Naive B cell (primary cell): ENCODE measurements at places on chromosomes 12 and 14.

DNA sequence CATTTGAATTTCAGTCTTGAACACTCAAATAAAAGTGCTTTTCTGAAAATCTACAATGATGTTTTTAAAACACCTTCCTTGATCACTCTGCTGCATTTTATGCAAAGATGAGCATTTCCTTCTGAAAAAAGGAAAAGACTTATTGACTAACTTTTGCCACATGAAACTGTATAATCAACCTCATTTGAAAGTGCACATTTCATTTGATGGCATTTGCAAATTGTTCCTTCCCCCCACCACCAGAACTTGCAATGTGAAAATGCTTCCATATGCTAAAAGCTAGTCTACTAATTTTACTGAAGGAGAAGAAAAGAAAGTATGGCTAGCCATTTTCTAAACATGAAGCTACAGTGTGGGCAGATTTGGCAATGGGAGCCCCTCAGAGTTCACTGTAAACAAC lies 159.2 kb downstream of the RAD51B start:
- H3K27ac ChIP-seq, result no peak overlapping the region
- no peaks in the 10 kb centered on the region for H3K4me1 ChIP-seq
- H3K27me3 ChIP-seq, result no peaks in the 10 kb centered on the region
- H3K4me3 ChIP-seq, result no peak overlapping the region

DNA sequence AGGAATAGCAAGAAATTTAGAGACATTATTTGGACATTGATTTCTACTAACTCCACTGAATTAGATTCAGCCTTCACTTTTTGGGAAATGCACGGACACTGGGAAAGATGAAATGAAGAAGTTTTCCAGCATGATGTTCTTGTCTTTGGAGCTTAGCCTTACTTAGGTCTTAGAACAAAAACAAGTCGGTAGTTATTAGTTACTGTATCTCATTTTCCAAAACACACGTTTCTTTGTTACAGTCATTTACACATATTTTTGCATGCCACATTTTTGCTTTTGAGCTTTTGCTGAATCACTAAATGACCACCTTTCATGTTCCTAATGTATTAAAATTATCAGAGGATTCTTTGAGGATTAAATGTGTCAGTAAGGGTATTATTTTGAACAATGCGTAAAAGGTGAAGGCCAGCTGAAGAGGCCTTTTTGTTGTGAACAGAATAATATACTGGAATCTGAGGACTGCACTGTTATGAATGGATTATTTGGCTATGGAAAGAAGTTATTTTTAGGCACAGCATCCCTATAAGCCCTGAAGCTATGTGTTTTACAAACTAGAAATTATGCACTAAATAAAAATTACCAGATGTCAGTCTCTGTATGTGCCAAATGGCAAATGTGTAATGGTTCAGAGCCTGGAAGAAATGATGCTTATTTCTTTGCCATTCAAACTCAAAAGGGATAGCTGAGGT lies 138.2 kb downstream of the SRGAP1 start:
- H3K4me1 ChIP-seq, result peaks cover 6% of the 10 kb centered on the region
- H3K36me3 ChIP-seq, result no peaks in the 10 kb centered on the region
- no peak overlapping the region for H3K4me3 ChIP-seq

- H3K36me3 ChIP-seq, result peaks cover 18% of the 10 kb centered on the region
- DNase-seq, result no peak
- H3K4me3 ChIP-seq, result no peak overlapping the region
- peaks cover 27% of the 10 kb centered on the region for H3K4me1 ChIP-seq
These were observed 5.2 kb upstream of the AP1G2 start for GRCh38 chr14:23572836-23573235.

DNA sequence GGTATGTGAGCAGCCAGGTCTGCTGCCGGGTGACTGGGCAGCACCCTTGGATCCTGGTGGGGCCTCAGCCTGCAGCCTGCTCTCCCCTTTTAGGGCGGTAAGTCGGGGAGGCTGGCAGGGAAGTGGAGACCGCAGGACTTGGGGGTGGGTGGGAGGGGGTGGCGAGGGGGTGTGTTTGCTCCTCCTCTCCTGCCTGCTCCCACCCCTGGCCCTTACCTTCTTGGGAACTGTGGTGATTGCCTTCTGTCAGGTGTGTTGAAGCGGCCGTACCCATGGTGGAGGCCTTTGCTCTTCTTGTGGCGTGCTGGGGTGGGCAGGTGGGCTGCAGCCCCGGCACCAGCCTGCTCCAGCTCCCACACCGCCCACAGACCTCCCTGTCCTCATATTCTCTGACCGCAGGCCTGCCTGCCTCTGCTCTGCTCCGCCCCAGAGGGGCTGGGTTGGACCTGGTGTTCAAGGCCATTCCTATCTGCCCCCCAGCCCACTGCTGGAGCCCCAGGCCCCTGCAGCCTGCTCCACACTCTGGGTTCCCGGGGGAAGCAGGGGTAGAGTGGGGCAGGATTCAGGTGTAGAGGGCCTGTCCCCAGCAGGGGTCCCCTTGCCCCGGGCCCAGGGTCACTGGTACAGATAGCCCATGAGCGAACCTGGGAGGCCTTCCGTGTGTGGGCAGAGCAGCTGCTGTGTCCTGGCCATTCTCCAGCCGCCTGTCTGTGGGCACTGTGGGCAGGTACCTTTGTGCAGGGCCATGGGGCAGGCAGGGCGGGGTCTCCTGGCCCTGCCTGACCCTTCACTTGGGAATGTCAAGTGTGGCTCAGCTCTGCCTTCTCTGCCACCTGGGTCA lies 5.2 kb downstream of the TEDC1 start:
- H3K4me3 ChIP-seq, result no peak overlapping the region
- H3K4me1 ChIP-seq, result peaks cover 6% of the 10 kb centered on the region

DNA sequence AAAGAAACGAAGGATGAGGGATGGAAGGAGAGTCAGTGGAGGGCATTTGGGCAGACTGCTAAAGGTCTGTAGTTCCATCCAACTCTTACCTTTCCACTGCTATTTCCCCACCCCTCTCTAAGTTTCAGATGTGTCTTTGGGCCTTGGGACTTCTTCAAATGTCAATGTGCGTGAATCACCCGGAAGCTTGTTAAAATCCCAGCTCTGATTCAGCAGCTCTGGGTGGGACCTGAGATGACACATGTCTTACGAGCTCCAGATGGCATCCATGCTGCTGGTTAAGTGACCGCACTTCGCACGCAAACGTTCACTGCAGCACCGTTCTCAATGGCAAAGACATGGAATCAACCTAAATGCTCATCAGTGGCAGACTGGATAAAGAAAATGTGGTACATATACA lies 309.9 kb downstream of the VRK1 start:
- no peaks in the 10 kb centered on the region for H3K27me3 ChIP-seq
- DNase-seq, result no peak
- H3K27ac ChIP-seq, result no peak overlapping the region
- H3K4me1 ChIP-seq, result peaks cover 10% of the 10 kb centered on the region

GRCh38 chr14:68669603-68670358 lies 123.1 kb downstream of the ZFP36L1 start:
- DNase-seq, result no peak
- no peak overlapping the region for H3K4me3 ChIP-seq
- H3K27me3 ChIP-seq, result no peaks in the 10 kb centered on the region
- H3K36me3 ChIP-seq, result peaks cover 5% of the 10 kb centered on the region
- H3K27ac ChIP-seq, result peak overlapping the region; percentile 56

- no peak for DNase-seq
- no peaks in the 10 kb centered on the region for H3K4me1 ChIP-seq
- H3K4me3 ChIP-seq, result no peak overlapping the region
- peaks cover 6% of the 10 kb centered on the region for H3K27me3 ChIP-seq
These were observed 52.3 kb upstream of the EGLN3 start for GRCh38 chr14:34003082-34003668.

DNA sequence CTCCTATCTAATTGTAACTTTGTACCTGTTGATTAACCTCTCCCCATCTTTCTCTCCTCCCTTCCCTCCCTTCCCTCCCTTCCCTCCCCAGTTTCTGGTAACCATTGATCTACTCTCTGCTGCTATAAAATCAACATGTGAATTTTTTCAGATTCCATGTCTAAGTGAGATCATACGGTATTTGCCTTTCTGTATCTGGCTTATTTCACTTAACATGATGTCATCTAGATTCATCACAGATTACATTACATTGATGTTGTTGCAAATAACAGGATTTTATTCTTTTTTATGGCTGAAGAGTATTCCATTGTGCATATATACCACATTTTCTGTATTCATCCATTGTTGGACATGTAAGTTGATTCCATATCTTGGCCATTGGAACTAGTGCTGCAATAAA lies 68.0 kb upstream of the FBXO33 start:
- DNase-seq, result no peak
- H3K4me3 ChIP-seq, result no peak overlapping the region
- H3K36me3 ChIP-seq, result no peaks in the 10 kb centered on the region
- H3K27ac ChIP-seq, result no peak overlapping the region
- H3K4me1 ChIP-seq, result no peaks in the 10 kb centered on the region
